ENCODE measurements at places on chromosomes 2 and 18.

DNA sequence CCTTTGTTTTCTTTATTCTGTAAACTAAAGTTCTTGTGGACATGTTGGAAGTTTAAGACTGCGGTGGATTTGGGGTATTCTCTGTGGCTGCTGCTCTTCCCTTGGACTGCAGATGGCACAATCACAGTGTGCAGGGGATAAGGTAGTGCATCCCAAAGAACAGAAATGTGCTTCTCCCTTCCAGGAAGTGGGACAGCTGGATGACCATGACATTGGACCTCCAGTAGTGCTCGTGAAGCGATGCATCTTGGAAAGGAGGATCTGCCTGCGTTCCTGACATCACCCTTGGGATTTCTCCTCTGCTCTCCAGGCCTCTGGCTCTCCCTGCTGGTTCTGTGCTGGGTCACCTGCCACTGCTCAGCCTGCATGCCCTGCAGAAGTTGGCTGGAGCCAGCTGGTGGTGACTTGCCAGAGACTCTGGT lies 109.9 kb downstream of the SLC4A3 start:
- DNase-seq, result peak; percentile 48

GRCh38 chr2:3645745-3646389 lies 12.1 kb upstream of the ALLC start:
- no peak for DNase-seq

DNA sequence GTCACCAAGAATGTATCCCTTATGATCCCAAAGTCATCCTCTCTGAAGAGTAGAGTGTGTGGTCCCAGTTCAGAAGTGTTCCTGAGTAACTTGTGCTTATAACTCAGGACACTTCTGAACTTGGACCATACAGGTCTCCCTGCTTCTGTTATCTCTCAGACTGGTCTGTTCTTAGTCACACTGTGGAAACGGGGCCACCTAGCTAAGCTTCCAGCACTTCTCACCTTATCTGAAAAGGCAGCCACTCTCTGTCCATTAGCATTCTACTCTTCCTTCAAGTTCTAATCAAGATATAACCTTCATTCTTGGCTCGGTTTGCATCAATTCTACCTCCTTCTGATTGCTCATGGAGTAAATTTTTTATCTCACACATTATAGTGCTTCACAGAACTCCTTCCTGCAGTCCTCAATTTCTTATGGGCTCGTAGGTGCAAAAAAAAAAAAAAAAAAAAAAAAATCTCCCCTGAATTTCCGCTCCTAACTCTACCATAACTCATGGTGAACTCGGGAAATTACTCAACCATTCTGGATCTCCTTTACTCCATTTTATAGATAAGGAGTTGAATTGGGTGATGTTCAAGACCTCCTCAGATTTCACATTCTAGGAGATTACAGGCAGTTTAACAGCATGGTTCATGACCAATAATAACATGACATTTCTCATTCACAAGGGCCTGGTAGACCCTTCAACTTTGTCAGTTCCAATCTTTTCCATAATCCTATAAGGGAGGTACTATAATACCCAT lies 108.4 kb downstream of the TACR1 start:
- DNase-seq, result no peak

GRCh38 chr2:191222507-191222906 lies 22.7 kb upstream of the MYO1B start:
- no peak for DNase-seq

- DNase-seq, result no peak
These were observed 209.2 kb upstream of the SMAD2 start for GRCh38 chr18:48139431-48140347.

DNA sequence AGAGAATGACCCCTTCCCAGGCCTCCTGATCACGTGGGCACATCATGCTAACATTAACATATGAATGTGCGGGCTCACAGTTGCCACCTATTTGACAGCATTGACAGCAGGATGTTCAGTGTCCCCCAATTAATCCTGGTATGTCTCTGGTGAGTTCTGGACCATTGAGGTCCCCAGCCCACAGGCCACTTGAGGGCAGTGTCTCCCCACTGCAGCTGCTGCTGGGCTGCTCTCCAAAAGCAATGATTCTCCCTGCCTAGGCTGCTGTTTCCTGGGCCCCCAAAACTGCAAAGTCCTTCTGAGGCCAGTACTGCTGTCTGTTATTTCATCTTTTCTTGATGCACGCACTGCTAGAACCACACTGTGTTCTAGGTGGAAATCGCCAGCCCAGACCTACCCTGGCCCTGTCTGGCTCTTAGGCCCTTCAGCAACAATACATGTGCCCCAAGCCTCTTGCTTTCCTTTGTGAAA lies 52.7 kb upstream of the MAPK4 start:
- DNase-seq, result peak; percentile 87

- no peak for DNase-seq
These were observed 74.4 kb upstream of the SCN7A start for GRCh38 chr2:166568409-166568808.

DNA sequence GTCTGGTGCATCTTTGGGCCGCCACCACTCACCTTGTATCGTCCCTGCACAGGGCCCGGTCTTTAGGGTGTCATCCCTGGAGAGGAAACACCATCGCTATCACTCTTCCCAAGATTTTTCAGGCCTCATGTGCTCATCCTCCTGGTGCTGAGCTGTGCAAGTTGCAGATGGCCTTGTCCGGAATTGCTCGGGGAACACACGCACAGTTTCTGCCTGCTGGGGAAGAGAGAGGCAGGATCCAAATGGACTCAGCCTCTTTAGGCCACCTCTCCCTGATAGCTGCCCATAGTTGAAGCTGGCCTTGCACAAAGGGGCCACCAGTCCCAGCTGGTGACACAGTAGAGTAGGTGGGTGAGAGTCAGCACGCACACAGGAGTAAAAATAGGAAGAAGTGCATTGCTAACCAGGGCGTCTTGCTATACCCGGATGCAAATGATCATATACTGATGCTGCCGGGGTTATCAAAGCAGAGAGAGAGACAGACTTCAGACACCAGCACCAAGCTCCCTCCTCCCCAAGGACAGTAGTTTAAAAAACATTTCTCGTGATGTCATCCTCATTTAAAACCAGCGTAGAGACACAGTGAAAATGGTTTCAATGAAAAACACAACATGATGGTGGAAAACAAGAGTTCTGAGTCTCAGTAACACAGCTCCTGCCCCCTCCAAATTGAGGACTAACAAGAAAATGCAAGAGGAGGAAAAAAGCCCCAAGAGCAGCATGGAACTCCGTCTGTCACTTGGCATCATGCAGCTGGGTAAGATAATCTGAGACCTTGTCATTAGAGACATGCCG lies 147.5 kb upstream of the NCK2 start:
- DNase-seq, result no peak

DNA sequence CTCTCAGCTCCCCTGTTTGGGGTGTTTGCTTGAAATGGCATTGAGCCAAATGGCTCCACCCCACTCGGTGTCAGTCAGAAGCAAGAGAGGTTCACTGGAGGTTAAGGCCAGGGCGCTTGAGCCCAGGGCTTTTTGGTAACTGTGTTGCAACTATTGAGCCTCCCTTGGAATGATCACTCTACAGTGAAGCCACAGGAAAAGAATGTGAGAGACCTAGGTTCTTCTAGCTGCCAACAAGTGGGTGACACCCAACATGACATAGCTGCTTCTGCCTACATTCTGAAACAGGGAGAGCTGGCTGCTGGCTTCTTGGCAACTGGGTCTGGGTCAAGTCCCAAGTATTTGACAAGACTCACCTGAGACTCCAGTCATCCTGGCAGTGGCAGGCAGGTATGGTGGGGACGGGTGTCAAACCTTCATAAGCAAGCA lies 7.1 kb upstream of the GRHL1 start:
- DNase-seq, result no peak

DNA sequence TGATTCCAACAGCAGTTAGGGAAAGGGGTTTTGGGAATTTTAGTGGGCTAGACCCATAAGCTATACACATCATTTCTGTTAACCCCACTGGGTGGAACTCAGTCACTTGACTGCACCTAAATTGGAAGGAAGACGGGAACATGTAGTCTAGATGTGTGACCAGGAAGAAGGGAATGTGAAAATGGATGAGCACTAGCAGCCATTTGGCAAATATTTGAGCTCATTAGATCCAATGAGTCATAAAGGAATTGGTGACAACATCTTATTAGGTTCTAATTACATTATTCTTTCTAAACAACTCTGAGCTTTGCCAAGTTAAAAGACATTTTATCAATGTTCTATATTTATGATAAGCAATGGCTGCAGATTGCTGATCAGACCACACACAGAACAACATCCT lies 400.6 kb downstream of the IRS1 start:
- DNase-seq, result no peak

GRCh38 chr2:179965291-179966258 lies 41.5 kb downstream of the CWC22 start:
- DNase-seq, result no peak

- no peak for DNase-seq
These were observed 54.1 kb upstream of the ACYP2 start for GRCh38 chr2:54061272-54061671.

- peak; percentile 84 for DNase-seq
These were observed 29.2 kb upstream of the TEX44 start for GRCh38 chr2:231563378-231563961.

DNA sequence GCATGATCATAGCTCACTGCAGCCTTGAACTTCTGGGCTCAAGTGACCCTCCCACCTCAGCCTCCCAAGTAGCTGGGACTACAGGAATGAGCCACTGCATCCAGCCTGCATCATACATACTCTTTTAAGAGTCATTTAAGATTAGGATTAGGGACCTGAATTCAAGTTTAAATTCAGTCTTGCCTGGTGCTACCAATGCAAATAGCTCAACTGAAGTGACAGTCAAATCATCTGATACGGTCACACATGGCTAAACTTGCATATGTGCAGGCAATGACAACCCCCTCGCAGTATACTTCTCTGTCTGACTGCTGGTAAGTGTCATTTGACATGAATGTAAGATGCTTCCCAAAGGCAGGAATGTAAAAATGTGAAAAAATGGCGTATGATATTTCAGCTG lies 31.8 kb upstream of the TMEM131 start:
- DNase-seq, result no peak

- DNase-seq, result no peak
These were observed 57.0 kb downstream of the CUL3 start for GRCh38 chr2:224528171-224528570.

DNA sequence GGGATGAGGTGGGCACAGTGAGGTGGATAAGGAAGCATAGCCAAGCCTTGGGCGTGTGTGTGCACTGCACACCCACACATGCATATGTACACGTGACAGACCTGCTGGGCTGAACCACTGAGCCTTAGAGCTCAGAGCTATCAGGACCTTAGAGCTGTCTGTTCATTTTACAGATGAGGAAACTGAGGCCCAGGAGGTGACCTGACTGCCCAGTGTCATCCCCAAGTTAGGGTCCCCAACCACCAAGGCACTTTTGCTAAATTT lies 8.2 kb upstream of the SNED1 start:
- no peak for DNase-seq

DNA sequence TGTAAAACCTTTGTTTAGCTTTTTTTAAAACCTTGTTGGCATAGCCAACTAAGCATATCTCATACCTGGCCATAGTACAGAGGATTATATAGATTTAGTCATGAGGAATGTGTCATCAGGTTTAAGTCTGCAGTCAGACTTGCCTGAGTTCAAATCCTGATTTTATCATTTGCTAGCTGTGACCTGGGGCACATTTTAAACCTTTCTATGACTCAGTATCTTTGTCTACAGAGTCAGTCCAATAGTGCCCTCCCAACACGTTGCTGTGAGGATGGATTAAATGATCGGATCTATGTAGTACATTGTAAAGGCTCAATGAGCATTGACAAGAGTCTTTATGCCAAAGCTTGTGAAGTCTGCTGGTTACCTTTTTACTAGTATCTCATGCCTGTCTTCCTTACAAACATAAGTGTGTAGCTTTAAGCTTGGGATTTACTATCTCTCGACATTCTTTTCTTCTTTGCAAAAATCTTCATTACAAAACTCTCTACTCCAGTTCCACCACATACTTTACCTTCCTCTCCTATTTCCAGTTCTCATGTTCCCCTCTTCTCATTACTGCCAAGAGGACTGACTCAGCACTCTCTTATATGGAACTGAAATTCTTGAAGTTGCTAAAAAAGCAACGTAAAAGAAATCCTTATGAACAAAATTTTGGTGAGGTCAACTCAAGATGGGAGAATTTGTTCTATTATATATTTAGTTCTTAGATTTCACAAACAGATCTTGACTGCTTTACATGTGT lies 68.1 kb upstream of the RBMS1 start:
- DNase-seq, result no peak

GRCh38 chr2:231542136-231542535 lies 11.9 kb upstream of the NMUR1 start:
- DNase-seq, result no peak

- DNase-seq, result no peak
These were observed 105.3 kb downstream of the GORASP2 start for GRCh38 chr2:171034315-171034714.

GRCh38 chr2:220946552-220946951 lies 625.6 kb downstream of the EPHA4 start:
- no peak for DNase-seq

- no peak for DNase-seq
These were observed 1371.1 kb upstream of the LRRTM1 start for GRCh38 chr2:81675641-81676040.

DNA sequence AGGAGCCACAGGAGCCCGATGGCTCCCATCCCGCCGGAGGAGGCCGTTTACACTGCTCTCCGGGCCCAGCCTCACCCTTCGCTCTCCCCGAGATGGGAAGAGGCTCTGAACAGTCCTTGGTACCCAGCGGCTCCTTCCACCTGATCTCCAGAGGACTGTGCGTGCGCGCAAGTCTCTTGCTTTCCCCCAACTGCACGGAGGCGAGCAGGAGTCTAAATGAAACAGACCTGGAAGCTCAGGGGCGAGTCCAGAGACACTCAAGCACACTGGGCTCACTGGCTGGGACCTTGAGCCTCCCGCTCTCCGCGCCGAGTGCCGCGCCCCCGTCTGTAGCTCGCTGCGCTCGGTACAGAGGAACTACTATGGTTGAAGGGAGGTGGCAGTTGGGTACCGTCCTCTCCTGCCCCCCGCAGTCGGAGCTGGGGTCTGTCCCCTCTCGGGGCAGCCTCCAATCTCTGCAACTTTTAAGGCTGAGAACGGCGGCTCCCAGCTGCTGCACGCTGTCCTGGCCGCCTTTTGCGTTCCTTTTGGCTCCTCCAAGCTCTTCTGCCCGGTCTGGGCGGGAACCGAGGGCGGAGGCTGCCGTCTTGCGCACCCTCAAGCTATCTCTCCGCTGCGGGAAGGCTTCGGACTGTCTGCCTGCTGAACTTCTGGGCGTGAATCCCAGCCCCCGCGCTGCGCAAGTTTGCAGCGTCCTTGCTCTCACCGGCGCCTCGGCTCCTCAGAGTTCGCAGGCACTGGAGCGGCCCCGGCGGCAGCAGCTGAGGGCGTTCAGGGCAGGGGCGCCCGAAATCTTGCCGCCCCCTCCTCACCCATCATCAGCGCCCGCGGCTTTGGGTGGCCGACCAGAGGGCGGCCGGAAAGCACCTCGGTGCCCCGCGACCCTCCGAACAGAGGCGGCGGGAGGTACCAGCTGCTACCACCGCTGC lies 491 bp downstream of the ALK start:
- peak; percentile 37 for DNase-seq

Data from neural progenitor cell (in vitro differentiated cells).